ENCODE measurements at places on chromosomes 11 and 22. TPM values are rescaled to one million over a fixed set of nuclear protein-coding genes. Genes with fewer than 3 reads are reported as not detected.
A peak's percentile ranks its signal among the peaks of the same experiment; 100 is the strongest.

Gene PTPRCAP
- 4.0 TPM for total RNA-seq

Gene TEAD1
- total RNA-seq = 33.8 TPM

Gene OSBP2
- total RNA-seq = 2.8 TPM

- DNase-seq = no peak
These were observed 125.6 kb upstream of the PITPNB start for GRCh38 chr22:28044546-28045173.

DNA sequence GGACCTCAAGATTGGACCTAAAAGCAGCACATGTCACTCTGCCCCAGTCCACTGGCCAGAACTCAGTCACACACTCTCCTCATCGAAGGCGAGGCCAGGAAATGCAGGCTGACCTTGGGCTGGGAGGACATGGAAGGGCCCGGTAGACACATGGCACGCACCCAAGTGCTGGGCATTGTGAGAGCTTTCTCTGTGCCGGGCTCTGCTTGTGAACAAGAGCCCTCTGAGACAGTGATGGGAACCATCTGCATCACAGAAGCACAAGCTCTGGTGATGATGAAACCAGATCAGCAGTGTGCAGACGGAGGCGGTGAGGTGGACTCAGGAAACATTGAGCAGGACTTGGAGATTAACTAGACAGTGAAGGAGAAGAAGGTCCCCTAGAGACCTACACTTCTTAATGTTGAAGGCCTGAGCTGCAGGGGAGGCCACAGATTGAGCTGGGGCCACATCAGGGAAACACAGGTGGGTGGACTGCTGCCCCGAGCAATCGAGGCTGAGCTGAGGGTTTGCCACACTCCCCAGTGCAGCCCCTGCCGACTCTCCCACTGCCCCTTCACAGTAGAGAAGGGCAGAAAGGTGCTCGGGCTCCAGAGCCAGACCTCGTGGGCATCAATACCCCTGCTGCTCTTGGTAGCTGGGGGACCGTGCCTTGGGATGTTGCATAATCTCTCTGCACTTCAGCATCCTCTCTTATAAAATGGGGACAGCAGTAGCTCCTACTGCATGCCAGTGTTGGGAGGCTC, 1460.5 kb downstream of the TBC1D22A start:
- no peak for DNase-seq

Gene MS4A12
- not detected for total RNA-seq

DNA sequence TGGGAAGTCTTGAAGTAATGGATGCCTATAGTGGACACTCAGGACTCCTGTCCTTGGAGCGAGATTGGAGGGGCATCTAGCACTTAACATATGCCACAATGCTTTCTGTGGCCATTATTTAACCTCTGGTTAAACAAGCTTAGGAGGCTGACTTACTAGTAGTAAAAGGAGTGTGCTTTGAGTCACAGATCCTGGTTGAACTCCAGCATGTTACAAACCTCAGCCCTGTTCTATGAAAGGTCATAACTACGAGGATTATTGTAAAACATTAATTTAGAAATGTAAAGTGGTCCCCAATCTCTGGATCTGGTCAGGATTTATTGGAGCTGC, 1.1 kb upstream of the LBHD1 start:
- DNase-seq = no peak

Gene ADM
- total RNA-seq = 86.8 TPM

- no peak for DNase-seq
These were observed 3.5 kb downstream of the TMEM80 start for GRCh38 chr11:699116-699508.

GRCh38 chr22:42431401-42432019, 693 bp downstream of the NFAM1 start:
- DNase-seq = no peak

GRCh38 chr11:40508303-40508702, 951.1 kb downstream of the LRRC4C start:
- DNase-seq = no peak

DNA sequence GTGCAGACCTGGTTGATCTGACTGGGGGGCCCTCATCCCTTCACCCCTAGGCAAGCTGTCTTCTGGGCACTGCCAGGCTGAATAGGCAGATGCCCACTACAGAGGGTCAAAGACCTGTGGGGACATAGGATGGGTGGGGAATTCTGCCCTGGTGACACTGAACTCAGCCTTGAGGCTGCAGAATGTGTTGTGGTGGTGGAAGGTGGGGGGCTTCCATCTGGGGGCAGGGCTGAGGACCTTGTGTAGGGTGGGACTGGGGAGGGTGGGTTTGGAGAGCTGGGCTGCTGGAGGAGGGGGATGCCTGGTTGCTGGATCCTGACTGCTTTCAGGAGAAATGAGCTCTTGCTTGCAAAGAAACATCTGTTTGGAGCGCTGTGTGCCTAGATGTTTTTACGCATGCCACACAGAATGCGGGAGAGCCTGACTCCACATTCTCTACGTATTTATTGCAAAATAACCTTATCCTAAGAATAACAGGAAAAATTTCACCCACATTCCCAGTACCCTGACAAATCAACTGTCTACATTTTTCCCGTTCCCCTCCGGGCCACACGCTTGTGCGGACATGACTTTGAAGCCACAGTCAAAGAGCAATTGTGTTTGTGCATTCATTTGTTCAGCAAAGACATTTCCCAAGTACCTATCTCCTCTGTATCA, 18.3 kb downstream of the SMIM38 start:
- no peak for DNase-seq

Gene FAM83F
- total RNA-seq = not detected

Gene APOA5
- total RNA-seq = not detected

DNA sequence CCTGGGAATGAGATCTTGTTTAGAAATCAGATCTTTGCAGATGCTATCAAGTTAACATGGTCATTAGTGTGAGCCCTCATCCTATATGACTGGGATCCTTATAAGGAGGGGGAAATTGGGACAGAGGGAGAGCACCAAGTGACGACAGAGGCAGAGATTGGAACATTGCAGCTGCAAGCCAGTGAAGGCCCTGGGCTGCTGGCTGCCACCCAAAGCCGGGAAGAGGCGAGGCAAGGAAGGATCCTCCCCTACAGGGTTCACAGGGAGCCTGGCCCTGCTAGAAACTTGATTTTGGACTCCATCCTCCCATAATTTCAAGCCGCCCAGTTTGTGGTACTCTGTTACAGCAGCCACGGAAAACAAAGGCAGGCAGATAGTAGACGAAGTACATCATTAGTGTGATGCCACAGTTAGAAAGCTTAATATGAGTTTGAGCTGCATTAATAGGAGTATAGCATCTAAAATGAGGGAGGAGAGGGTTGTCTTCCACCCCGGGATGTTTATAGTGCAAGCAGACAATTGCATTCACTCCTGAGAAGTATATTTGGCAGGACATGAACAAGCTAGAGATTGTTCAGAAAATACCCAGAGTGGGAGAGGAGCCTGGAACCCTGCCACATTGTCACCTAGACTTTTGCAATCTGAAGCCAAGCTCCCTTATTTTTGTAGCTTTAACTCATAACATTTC, 56.8 kb upstream of the CLMP start:
- DNase-seq = no peak

Gene CDHR5
- not detected for total RNA-seq

DNA sequence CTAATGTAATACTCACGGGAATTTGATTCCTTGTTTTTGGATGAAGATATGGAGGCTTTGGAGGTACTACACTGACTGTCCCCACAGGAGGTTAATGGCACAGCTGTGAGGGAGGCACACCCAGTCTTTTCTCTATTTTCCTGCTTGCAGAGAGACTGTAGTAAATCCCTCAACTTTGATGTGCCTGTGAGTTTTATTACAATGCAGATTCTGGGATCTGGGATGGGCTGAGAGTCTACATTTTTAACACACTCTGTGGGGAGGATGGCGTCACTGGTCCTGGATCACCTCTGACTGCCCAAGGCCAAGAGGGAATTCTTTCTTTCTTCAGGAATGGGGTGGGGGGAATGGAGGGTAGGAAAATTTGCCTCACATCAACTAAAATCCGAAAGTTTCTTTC, 80.2 kb upstream of the NTM start:
- no peak for DNase-seq

GRCh38 chr11:57885298-57886050, 123.9 kb downstream of the CTNND1 start:
- no peak for DNase-seq

- DNase-seq = no peak
These were observed 12.9 kb downstream of the SIRT3 start for GRCh38 chr11:223026-223789.

Gene RFPL2
- not detected for total RNA-seq

DNA sequence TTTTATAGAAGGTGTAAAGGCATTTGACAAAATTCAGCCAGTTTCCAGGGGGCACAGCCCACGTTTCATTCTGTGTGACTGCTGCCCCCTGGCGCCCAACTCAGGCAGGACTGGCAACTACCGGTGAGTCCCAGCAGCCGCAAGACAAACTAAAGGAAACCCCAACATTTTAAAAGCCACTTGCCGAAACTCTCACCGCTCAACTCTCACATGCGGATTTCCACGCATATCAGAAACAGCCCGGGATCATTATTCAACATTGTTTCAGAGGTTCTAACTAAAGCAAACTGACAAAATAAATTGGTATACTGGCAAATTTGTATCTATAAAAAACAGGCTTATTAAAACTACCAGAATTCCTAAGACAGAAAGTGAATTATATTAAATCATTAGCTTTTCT, 48.2 kb downstream of the MORC2 start:
- DNase-seq = peak; percentile 21

DNA sequence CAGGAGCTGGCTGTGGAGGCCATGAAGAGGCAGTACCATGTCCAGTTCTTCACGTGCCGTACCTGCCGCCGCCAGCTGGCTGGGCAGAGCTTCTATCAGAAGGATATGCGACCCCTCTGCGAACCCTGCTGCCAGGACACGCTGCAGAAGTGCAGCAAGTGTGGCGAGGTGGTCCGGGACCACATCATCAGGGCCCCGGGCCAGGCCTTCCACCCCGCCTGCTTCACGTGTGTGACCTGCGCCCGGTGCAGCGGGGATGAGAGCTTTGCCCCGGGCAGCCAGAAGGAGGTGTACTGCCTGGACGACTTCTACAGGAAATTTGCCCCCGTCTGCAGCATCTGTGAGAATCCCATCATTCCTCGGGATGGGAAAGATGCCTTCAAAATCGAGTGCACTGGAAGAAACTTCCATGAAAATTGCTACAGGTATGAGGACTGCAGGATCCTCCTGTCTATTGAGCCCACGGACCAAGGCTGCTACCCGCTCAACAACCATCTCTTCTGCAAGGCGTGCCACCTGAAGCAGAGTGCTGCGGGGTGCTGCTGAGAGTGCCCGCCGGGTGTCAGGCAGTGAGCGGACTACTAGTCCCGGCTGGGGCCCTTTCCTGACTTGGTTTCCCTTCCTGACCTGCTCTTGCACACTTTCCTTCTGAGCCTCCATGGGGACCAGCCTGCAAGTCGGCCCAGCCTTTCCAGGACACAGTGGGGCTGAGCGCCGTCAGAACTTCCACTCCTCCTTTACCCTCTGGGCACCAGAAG, 22.0 kb upstream of the PHF21A start:
- no peak for DNase-seq

DNA sequence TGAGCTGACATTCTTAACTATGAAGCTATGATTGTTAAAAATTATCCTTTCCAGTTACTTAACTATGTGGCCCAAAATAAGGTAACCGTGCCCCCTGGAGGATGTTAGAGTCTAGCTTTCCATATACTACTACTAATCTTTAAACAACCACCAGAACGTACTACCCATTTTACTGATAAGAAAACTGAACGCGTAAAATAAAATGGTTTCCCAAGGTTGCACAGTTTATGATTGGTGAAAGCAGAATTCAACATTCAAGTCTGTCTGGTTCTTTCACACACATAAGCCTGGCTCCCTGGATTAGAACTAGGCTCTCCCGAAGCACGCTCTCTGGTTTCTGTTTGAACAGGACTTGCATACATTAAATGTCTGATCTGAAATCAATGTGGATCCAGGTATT, 437.8 kb upstream of the CCDC90B start:
- DNase-seq = peak; percentile 50

Gene RGL4
- not detected for total RNA-seq

GRCh38 chr11:15870911-15871310, 485.4 kb downstream of the SOX6 start:
- DNase-seq = no peak

DNA sequence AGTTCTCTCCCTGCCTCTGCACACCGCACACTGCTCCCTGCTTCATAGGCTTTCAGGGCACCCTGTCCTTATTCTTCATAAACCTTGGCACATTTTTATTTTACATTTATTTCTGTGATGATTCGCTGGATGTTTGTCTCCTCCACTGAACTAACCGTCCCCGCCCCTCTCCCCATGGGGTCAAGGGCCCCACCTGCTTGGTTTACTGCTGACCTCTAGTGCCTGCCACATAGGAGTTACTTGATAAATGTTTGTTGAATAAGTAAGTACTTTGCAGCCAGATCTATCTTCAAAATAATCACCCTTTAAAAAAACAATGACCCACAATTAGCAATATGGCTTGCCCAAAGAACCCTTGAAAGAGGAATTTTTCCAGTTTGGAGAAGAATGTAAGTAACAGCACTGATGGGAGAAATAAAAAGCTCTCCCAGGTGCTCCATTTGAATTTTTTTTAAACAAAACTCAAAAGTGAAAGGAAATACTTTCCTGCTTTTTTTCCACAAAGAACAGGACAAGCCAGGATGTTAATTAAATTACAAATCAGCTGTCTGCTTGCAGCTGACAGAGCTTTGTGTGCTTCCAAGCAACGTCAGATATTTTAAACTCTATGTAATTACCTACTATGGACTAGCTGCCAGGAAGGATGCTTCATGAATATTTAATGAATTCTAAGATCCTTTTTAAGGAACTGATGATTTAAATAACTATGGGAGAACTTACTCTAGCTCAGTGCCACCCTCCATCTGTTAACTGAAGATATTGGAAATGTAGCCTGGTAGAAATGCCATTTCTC, 1083.6 kb downstream of the DLG2 start:
- no peak for DNase-seq

Gene CALCA
- 0.14 TPM for total RNA-seq

DNA sequence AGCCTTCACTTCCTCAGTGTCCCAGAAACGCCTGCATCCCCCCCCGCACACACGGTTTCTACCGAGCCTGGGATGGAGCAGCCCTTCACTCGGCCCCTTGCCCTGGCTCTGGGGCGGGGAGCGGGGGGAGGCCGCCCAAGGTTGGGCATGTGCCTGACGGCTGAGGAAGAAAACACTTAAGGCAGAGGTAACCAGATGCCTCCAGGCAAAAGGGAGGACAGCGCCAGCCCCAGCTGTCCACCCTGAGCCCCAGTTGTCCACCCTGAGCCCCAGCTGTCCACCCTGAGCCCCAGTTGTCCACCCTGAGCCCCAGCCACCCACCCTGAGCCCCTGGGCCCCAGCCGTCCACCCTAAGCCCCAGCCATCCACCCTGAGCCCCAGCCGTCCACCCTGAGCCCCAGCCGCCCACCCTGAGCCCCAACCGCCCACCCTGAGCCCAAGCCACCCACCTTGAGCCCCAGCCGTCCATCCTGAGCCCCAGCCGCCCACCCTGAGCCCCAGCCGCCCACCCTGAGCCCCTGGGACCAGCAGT, 3.8 kb upstream of the TTLL8 start:
- no peak for DNase-seq

Measured in H4 (cell line).